ENCODE measurements at places on chromosomes 11 and 22. TPM values are rescaled to one million over a fixed set of nuclear protein-coding genes. Genes with fewer than 3 reads are reported as not detected.

GRCh38 chr22:24402460-24403192 lies 24.8 kb upstream of the ADORA2A start:
- DNase-seq = peak; percentile 71

DNA sequence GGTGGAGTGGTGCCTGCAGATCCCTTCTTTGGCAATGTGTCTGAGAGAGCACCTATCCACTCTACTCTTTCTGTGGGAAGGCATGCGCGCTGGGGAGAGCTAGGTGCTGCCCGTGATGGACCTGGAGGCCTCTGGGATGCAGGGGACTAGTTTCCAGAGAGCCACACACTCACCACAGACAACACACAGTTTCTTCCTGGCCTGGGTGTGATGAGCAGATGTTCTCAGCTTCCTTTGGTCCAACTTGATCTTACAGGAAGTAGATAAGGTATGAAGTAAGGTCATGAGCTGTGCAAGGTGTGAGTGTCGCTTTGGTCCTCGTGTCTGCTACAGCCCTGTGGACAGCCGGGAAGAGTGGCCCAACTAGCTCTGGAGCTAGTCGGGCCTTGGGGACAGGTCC lies 27.3 kb upstream of the SUSD2 start:
- no peak for DNase-seq

Gene ARHGAP8
- total RNA-seq = 9.5 TPM

GRCh38 chr11:14835496-14836492 lies 56.2 kb downstream of the CYP2R1 start:
- no peak for DNase-seq

Gene MRPL16
- 87.9 TPM for total RNA-seq

Gene SLC22A12
- total RNA-seq = not detected

Gene SPI1
- 7.4 TPM for total RNA-seq

DNA sequence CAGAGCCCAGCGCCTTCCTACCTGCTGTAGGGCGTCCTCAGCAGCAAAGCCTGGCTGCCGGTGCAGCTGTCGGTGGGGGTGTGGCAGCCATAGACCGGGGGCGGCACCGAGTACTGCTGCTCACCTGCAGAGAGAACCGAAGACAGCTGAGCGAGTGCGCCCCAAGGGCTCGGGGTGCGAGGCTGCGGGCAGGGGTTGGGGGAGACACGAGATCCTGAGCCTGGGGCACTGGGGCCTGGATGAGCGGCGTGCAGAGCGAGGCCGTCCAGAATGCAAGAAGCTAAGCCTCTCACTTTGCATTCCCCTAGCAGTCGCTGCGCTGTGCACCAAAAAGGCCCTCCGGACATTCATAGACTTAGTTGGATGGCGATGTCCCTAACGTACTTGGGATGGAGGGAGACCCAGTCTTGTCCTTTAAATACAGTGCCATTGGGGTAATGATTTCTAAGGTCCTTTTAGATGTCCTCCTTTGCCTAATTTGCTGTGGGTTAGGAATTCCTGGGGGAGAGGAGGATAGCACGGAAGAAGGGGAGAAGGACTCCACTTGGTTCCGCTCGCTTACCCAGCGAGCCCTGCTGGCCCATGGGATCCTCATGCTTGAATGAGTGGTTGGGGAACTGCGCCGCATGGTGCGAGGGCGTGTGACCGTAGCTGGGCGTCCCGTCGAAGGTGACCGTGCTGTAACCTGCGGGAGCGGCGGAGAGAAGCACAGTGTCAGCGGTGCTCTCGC lies 7.2 kb downstream of the WT1 start:
- DNase-seq = no peak

Gene SPDYC
- 1.2 TPM for total RNA-seq

GRCh38 chr11:38274031-38274430 lies 1676.0 kb upstream of the RAG2 start:
- DNase-seq = no peak

Gene OR51B5
- 1.3 TPM for total RNA-seq

Gene RPL27A
- total RNA-seq = 340 TPM

Gene THRSP
- total RNA-seq = 0.31 TPM

Gene MYRF
- total RNA-seq = 10.7 TPM

DNA sequence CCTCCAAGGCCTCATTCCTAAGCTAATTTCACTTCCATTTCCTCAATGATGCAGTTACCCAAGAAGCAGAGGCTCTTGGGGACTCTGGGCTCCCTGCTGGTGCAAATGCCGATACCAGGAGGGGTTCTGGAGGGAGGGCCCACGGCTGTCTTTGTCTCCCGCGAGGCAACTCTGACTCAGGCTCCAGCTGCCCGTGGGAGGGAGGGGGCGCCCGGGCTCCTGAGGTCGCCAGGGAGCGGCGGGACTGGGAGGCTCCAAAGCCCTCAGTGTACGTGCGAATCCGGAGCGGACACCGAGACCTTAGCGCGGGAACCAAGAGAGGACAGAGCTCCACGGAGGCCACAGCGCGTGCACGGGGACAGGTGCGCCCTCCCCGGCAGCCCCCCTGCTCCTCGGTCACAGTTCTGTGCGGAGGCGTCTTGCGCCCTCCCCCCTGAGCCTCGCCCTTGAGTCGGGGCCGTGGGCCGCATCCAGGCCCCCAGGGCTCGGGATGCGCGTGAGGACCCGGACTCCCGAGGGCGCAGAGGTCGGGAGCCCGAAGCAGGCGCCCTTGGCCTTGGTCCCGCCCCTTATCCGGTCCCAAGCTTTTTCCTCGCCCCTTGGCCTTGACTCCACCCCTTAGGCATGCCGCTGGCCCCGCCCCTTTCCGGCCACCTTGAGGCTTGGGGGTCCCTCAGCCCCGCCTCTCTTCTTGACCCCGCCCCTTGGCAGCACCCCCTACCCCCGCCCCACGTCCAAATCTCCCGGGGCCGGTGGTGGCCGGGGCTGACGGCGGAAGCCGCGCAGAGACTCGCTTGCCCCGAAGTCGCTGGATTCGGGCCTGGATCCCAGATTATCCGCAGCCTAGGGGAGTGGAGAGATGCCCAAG lies 4.7 kb upstream of the SHISA8 start:
- peak; percentile 71 for DNase-seq

- DNase-seq = peak; percentile 84
These were observed 5.8 kb downstream of the PIWIL3 start for GRCh38 chr22:24768537-24769374.

Gene FADS3
- 50.6 TPM for total RNA-seq

- DNase-seq = peak; percentile 52
These were observed 9.6 kb upstream of the SYT8 start for GRCh38 chr11:1825039-1825740.

Gene MFNG
- total RNA-seq = 8.1 TPM

Gene NLRP14
- 2.4 TPM for total RNA-seq

- DNase-seq = peak; percentile 12
These were observed 871 bp upstream of the SIDT2 start for GRCh38 chr11:117177534-117178209.

GRCh38 chr11:113153847-113154246 lies 160.5 kb upstream of the TTC12 start:
- no peak for DNase-seq

Gene DDI1
- 41.1 TPM for total RNA-seq

- DNase-seq = no peak
These were observed 95.3 kb upstream of the ALKBH3 start for GRCh38 chr11:43785318-43785717.

Gene PGR
- 2.4 TPM for total RNA-seq

GRCh38 chr11:26599876-26600434 lies 27.9 kb upstream of the MUC15 start:
- DNase-seq = no peak

- DNase-seq = no peak
These were observed 28.7 kb upstream of the PICK1 start for GRCh38 chr22:38028344-38029130.

DNA sequence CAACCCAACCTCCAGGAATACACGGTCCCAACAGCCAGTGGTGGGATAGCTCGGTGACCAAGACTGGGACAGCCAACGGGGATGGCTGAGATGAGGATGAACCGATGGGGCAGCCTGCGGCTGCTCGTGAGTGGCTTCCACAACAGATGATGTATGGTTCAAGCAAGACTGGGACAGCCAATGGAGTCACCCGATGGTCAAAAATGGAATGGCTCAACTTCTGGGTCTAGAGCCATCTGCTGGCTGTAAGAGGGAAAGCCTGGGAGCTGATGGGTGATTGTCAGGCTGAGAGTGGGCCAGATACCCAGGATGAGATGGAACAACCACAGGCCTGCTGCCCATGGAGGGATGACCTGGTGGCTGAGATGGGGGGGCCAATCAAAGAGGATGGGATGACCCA lies 35.5 kb downstream of the SYT7 start:
- no peak for DNase-seq

DNA sequence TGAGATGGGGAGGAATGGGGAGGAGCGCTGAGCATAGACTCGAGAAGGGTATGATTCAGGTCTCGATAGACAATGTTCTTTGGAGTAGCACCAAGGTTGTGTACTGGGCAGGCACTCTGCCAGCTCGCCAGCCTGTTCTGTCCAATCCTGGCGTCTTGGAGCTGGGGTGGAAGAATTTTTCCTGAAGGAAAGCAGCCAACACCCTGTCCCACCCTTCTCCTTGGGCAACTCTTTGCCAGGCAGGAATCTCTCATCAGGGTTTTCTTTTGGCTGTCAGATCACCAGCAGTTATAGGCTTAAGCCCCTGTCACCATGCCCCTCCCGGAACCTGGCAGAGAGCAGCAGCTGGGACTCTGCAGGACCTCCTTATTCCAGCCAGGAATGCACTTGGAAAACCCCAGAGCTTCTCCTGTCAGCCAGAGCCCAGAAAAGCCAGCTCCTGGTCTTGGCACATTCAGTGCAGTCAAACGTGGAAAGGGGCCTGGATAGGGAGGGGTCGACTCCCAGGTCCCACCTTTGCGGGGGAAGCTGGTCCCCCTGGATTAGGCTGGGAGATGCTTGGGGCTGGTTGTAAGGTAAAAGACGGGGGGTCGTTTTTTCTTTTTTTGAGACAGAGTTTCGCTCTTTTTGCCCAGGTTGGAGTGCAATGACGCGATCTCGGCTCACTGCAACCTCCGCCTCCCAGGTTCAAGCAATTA lies 14.4 kb upstream of the SPTBN2 start:
- DNase-seq = no peak

DNA sequence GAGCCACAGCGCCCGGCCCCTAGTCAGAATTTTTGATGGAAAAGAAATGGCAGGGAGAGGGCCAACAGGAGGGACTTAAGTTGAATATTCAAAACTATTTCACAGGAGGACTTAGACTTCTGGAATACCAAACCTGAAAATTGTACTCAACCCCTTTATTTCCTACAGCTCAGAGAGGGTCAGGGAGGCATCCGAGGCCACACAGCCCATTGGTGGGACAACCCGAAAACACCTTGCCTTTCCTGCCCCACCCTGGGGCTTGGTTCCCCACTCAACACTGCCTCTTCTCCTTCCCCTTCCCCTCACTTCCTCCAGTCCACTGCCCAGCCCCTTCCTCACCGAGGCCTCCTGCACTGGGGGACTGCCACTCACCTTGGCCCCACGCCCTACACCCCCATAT lies 1.4 kb downstream of the NAALADL1 start:
- no peak for DNase-seq

DNA sequence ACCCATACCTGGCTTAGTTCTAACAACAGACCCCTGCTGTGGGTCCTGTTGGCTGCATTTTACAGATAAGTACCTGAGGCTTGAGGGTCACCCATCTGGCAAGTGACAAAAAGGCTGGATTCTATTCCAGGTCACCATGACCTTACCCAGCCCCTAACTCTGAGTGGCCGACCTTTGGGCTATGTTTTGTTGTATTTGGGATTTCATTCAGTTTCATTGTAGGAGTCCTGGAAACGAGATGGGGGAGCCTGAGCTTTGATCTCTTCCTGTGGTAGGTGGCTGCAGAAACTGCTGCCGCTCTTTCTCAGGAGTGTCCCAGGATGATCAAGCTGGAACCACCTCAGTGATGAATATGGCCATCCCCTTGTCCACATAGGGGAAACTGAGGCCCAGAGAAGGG lies 24.6 kb upstream of the YWHAH start:
- no peak for DNase-seq

Measured in testis (tissue), 5 donors.